CD4-positive, alpha-beta T cell treated with Interleukin-17A for 1 hour (primary cell): ENCODE measurements at places on chromosomes 2 and 18.

DNA sequence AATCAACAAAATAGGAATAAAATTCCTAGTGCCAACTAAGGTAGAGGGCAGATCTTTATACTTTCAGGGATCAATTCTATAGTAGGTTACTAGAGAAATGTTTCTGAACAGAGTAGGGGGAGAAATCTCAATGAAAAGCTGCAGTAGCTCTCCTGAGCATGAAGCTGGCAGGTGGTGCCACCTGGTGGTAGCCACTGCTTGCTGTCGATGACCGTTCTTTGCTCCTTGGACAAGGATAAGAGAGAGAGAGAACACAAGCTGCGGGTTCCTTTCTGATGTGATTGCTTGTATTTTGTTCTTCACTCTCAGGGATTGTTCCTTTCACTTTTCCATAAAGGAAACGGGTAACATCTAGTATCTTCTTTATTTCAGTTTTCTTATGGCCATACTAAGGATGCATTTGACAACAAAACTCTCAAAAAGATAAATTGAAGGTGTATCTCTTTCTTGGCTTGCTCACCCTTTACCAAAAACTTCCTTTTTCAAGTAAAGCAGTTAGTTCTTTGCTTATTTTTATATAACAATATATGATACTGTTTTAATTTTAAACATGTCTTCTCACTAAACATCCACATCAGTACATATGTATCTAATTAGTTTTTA is 18.6 kb upstream of the MRPL19 start:
- DNase-seq = peak; percentile 45

GRCh38 chr2:102603904-102604303 is 15.4 kb upstream of the SLC9A2 start:
- DNase-seq = no peak

DNA sequence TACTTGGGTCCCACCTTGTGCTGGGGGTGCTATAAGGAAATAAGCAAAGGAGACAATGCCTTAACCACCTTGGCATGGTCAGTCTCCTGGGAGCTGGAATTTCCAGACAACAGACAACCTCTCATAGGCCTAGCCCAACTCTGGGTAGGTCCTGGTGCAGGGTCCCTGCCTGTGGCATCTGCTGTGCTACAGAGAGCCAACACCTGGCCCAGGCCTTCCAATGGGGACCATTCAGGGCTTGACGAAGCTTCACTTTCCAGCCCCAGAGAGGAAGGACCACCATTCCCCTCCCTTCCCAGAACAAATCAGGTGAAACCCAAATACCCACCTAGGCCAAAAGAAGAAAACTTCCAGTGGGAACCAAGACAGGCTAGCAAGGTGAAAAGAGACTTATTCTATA is 82.8 kb downstream of the SMAD7 start:
- no peak for DNase-seq

DNA sequence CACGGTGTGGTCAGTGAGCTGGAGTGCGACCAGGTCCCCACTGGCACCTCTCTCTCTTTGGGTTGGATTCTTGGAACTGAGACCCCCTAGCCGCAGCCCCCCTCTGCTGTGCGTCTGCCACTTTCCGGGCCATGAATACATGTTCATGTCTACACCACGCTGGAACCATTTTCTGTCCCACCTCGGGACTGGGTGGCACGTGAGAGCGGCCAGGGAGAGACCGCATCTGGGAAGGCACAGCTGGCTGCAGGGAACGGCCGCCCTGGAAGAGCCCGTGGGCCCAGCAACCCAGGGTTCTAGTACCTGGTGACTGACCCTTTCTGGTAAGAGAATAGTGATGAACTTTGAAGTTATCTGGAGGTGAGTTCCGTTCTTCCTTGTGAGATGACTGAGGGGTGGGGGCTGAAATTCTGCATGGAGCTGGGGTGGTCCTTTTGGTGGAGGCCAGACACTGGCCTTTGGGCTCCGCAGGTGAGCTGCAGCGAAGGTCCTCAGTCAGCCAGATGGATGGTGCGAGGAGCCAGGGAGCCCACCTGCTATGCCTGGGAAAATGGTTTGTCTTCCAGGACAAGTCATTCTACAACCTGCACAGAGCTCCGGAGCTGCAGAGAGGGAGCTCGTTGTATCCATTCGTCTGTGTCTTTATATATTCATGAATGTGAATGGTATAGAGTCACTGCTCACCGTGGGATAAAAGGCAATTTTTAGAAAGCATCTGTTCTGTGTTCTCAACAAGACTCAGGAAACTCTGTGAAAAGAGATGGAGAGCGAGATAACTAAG is 223.5 kb downstream of the NDUFA10 start:
- DNase-seq = no peak

GRCh38 chr18:51211552-51211951 is 14.1 kb upstream of the MEX3C start:
- DNase-seq = peak; percentile 65

GRCh38 chr2:215899141-215900074 is 113.9 kb downstream of the MREG start:
- DNase-seq = no peak

DNA sequence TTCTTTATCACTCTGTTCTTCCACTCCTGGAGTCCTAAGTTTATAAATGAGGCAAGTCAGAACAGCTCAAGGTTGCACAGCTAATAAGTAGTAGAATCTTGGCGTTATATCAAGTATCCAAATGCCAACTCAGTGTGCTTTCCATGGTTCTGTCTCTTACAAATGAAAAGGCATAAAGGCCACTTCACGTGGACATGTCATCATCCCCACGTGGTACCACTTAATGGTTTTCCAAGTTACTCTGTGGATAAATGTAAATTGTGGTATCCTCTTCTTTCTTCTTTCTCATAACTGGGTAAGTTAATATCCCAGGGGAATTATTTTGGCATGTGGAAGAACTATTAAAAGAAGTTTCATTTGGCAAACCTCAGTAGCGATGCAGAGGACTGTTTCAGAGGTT is 131.5 kb upstream of the L3MBTL4 start:
- no peak for DNase-seq

GRCh38 chr2:53568469-53568868 is 199.1 kb upstream of the CHAC2 start:
- DNase-seq = no peak

- DNase-seq = no peak
Observed at GRCh38 chr2:28557389-28558131, 61.7 kb downstream of the PLB1 start.

DNA sequence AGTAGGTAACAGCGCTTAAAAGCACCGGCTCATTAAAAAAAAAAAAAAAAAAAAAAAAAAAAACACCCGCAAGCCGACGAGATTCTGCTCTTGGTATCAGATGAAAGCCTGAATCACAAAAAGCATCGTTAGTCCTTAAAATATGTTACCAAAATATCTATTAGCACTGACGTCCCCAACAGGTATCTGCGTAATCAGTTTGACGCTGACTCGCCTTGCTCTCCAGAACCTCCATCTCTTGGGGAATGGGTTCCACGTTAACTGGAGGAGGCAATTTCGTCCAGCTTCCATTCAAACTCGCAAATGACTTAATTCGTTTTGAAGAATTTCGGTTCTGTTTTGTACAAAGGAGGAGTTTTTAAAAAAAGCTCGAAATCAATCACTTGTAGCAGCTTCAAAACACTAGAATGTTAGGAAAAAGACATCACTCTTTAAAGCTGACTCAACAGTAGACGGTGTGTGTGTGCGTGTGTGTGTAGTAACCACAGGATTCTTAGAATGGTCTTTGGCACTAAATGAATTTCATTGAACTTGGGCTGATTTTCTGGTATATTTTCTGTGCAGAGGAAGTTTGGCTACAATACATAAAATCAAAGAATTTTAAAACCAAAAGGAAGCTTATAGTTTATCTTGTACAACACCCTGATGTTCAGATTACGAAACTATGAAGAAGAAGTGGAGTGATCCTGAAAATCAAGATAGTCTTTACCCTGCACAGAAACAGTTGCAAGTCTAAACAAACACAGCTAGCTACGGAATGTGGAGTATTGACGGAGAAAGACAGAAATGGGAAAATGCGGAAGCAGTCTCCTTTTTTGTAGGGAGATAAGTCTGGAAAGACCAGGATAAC is 1.1 kb upstream of the PGAP1 start:
- DNase-seq = peak; percentile 57

- no peak for DNase-seq
Observed at GRCh38 chr2:149226790-149227189, 103.6 kb upstream of the LYPD6 start.

DNA sequence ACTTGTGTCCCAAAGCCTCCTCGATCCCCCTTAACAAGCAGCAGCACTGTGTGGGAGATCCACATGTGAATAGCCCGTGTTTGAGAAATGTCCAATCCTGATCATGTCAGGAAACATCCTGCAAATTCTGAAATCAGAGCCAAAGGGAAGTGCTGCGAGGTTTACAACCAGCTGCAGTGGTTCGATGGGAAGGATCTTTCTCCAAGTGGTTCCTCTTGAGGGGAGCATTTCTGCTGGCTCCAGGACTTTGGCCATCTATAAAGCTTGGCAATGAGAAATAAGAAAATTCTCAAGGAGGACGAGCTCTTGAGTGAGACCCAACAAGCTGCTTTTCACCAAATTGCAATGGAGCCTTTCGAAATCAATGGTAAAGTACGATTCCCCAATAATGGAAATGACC is at the start of gene MARCO:
Gene MARCO, plus strand, starts transcription at position 164 of the 400 bp plus-strand sequence. Its CDS starts 107 bp downstream, at position 271.
- DNase-seq = no peak

- DNase-seq = no peak
Observed at GRCh38 chr2:35931115-35931514, 424.5 kb upstream of the CRIM1 start.

DNA sequence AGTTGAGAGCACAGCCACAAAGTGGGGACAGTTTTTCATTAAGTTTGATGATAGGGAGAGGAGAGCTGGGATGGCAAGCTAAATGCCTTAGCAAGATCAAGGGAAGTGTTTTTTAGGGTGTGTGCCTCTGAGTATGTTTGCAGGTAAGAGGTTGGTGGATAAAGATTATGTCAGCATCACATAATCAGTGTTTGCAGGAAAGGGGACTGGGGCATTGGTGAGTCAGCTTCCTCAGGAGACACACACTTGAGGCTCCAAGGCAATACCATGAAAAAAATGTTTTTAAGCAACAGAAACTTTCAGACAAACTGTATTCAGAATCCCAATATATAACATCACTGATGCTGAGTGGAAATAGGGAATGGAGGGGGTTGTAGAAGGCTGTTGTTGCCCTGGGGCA is 25.4 kb upstream of the DTNB start:
- DNase-seq = no peak

DNA sequence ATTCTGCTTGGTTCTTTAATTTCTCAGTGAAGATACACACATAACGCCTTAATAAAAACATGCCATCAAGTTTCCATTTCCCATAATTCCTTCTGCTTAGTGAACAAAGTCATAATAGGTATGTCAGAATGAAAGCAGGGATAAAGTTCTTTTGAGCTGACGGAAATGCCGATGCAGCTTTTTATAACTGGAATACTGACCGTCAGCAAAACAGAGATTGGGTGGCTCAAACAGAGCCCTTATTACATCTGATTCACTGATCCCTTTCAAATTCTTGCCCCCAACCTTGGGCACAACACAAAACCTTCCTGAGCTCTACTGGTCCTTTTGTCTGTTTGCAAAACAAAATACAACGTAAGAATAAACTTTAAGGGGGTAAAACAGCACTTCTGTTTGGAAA is 140.4 kb downstream of the CDH2 start:
- no peak for DNase-seq

- no peak for DNase-seq
Observed at GRCh38 chr2:200253639-200254038, 52.9 kb upstream of the SPATS2L start.

DNA sequence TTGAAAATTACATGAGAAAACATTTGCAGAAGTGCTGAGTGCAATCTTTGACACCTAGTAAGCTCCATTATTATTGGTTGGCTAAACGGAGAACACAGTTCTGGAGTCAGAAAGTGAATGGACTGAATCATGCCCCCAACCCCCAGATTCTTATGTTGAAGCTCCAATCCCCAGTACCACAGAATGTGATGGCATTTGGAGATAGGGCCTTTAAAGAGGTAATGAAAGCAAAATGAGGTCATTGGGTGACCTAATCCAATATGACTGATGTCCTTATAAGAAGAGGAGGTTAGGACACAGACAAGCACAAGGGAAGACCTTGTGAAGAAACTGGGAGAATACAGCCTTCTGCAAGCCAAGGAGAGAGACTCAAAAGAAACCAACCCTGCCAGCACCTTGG is 200.9 kb upstream of the EPAS1 start:
- DNase-seq = no peak

DNA sequence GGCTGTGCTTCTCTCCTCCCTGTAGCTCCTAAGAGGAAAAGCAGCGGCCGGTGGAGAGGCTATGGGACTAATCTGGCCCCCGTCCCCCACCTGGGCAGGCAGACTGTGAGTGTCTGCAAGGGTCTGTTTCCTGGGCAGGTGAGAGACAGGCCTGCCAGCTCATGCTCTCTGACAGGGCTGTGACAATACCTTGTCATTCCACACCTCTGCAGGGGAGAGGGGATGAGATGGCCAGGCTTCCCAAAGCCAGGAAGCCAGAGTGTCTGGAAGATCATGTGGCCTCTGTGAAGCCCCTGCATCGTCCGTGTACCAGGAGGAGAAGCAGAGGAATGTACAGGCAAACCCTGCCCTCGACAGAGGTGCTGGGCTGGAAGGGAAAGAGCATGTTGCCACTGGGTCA is 142.5 kb upstream of the GATA6 start:
- no peak for DNase-seq

GRCh38 chr18:10202845-10203321 is 251.6 kb upstream of the APCDD1 start:
- DNase-seq = no peak

GRCh38 chr2:241946306-241947003 is 76.9 kb downstream of the RTP5 start:
- no peak for DNase-seq

DNA sequence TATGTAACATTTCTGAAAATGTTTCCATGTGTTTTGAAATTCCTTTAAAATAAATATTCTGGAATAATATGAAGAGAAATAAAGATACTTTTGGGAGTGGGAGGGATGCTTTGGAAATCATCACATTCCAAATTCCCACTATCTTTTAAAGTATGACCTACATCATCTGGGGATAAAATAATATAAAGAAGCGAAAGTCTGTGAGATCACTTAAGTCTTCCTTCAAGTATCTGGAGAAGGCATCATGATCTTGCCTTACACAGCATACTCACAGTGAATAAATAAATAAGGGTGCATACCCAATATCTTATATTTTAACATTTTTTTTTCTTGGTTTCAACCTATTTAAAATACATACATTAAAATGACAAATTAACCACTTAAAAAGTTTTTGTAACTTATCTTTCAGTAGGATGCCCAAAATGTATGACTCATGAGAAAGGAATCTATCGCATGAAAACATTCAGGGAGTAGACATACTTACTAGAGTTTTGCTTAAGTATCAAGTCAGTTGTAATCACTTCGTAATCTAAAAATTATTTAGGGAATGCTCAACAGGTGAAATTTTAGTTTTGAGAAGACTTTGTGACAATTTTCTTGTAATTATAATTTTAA is 248.3 kb upstream of the COL3A1 start:
- no peak for DNase-seq

DNA sequence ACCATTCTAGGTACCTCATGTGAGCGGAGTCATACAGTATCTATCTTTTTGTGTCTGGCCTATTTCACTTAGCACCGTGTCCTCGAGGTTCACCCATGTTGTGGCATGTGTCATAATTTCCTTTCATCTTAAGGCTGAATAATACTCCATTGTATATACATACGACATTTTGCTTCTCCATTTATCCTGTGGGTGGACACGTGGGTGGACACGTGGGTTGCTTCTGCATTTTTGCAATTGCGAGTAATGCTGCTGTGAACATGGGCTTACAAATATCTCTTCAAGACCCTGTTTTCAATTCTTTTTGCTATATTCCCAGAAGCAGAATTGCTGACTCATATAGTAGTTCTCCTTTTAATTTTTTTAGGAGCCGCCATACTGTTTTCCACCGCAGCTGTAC is 243.6 kb upstream of the EPAS1 start:
- no peak for DNase-seq

GRCh38 chr18:48296581-48296980 is 112.6 kb downstream of the ZBTB7C start:
- DNase-seq = no peak
